Fibroblast of the aortic adventitia (primary cell): ENCODE measurements at places on chromosomes 2 and 18. TPM values are rescaled to one million over a fixed set of nuclear protein-coding genes. Genes with fewer than 3 reads are reported as not detected.

DNA sequence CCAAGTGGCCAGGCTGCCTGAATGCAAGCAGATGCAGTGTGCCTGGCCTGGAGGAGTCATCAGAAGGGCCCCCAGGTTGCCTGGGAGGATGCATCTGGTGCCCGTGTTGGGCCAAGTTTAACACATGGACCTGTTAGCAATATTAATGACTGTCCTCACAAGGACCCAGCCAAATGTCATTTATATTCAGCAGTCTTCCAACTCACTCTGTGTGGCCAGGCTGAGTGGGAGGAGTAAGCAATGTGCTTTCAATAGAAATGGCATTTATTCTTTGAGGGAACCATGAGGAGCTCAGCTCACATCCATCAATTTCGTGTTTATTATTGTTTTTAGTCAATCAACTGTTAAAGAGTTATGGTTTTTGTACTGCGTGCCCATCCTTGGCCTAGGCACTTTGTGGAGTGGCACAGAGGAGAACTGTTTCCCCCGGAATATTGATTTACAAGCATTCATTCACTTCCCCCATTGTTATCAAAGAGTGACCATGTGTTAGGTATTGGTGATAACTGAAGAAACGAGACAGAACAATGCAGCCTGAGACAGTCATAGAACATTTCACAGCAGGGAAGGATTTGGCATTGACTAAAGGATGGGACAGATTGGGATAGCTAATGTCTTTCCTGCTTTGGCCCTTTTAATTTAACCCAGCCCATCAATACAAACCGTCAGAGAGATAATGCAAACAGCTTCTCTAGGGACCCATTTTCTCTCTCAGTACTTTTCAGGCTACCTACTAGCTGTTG lies 725.2 kb downstream of the TSN start:
- no peak for DNase-seq

- DNase-seq, result no peak
Measured at GRCh38 chr2:230106771-230107170, 38.0 kb upstream of the SLC16A14 start.

SCN7A gene
- total RNA-seq, result under 0.01 and 4.7 TPM in 2 replicates

CFAP65 gene
- not detected in 2 replicates for total RNA-seq

EPAS1 gene
- total RNA-seq, result 41.5 and 45.6 TPM in 2 replicates

DNA sequence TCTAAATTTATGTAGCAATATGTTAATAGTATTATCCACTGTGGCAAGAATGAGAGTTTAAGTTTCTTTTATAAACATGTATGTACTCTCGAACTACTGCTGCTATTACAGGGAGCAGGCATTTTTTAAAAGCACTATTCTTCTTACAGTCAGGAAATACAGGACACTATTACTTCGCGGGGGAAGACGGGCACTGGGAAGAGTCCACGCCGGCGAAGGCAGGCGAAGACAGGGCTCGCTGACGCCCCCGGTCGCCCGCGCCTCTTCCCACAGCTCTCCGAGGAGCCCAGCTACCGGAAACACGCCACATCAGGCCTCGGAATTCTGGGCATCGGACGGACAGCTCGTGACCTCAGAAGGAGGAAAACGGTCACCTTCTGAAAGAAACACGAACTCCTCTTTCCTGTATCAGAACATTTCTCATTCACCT lies 90.2 kb downstream of the FAM161A start:
- DNase-seq, result peak; percentile 84

RTP5 gene
- not detected in 2 replicates for total RNA-seq

DNA sequence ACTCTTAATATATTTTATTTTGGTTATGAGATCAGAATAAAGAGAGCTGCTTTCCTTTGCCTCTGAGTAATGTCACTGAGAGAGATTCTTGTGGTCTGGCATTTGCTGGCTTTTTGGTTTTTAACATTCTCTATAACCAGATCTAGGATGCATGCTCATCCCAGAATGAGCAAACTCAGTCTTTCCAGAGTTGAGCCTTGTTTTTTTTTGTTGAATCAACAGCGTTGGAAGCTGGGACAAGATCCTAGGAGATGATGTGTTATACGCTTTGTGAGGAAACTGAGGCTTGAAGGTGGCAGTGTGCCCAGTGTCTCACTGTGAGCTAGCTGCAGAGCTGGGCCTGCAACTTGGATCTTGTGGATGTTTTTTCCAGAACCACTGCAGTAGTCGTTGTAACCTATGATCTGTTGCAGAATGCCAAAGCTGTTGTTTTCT lies 19.5 kb downstream of the MYO1B start:
- peak; percentile 88 for DNase-seq

DNA sequence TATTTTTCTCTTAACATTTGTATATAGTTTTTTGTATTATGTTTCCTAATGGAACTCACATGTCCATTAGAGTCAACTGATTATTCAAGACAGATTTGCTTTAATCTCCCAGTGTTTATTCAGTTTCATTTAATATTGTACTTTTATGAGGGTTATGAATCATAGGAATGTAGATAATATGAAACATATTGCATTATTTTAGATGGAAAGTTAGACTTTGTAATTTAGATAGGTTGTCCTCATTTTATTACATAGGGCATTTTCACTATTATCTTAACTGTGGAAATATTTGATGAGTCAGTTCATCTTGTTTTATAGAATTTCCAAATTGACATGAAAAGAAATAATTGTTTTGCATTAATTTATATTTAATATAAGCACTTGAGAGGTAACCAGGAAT lies 240.8 kb downstream of the PLCL1 start:
- peak; percentile 19 for DNase-seq

DNA sequence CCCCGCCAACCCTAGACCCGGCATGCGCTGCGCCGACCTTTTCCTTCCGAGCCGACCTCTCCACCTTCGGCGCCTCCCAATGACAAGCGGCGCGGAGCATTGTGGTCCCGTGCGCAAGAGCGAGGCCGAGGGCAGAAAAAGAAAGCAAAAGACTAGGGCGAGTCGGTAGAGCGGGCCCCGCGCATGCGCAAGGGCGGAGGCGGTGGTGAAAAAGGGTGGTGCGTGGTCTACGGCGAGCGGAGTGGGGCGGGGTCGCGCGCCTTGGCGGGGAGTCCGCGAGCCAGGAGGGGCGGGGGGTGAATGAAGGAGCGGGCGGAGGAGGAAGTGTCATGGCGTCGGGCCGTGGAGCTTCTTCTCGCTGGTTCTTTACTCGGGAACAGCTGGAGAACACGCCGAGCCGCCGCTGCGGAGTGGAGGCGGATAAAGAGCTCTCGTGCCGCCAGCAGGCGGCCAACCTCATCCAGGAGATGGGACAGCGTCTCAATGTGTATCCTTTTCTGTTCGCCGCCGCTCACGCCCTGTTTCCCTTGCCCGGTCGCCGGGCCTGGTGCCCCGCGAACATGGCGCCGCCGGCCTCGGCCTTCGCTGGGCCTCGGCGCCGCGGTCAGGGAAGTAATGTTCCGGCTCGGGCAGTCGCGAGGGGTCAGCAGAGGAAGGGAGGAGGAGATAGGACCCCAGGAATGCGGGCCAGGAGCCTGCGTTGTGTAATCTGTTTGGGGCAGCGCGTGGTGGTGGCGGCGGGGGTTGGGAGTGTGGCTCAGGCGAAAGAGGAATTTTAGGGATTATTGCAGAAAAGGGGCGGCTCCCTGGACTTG lies at the start of gene CCNT2:
TSS of gene CCNT2 (plus strand) at position 297 of the 815 bp plus-strand sequence. CDS start at position 330, 33 bp downstream.
- peak; percentile 99 for DNase-seq

COLEC11 gene
- 0.09 and 0.65 TPM in 2 replicates for total RNA-seq

MC2R gene
- total RNA-seq, result not detected in 2 replicates

DNA sequence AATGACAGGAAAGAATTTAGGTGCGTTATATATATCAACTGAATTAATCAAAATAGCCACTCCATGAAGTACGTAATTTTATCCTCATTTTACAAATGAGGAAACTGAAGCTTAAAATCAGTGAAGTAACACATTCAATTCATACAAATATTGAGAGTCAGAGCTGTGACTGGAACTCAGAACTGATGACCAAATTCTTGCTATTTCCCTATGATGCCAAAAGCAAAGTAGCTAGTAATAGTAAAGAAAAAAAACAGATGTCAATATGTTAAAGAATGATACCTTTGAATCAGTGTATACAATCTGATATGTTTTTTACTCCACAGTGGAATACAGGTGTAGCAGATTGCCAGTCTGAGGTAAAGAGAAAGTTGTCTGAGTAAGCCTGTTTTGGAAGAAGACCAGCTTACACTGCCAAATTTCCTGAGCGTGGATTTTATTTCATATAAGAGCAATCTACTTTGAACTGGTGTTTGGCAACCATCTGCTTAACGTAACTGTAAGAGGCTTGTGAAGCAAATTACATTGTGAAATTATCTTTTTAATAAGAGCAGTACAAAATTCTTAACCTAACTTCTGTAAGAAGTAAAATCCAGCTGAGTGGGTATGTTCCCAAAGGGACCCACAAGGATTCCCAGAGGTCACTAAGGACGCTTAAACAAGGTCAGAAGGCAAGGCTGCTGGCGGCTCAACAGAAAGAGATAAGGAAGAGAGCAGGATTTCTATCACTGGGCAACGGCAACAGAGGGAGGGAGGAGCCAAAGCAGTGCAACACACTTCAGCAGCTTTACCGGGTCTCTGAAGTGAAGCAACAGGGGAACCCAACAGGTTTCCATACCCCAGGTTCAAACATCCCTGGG lies 85.6 kb downstream of the IKZF2 start:
- peak; percentile 70 for DNase-seq

ARHGAP25 gene
- total RNA-seq, result 0.36 and 2.2 TPM in 2 replicates

LOXHD1 gene
- total RNA-seq, result not detected in 2 replicates

- DNase-seq, result no peak
Measured at GRCh38 chr2:62992561-62992960, 58.1 kb upstream of the OTX1 start.

GRCh38 chr2:196331143-196331542 lies 159.8 kb upstream of the STK17B start:
- DNase-seq, result peak; percentile 92

DNA sequence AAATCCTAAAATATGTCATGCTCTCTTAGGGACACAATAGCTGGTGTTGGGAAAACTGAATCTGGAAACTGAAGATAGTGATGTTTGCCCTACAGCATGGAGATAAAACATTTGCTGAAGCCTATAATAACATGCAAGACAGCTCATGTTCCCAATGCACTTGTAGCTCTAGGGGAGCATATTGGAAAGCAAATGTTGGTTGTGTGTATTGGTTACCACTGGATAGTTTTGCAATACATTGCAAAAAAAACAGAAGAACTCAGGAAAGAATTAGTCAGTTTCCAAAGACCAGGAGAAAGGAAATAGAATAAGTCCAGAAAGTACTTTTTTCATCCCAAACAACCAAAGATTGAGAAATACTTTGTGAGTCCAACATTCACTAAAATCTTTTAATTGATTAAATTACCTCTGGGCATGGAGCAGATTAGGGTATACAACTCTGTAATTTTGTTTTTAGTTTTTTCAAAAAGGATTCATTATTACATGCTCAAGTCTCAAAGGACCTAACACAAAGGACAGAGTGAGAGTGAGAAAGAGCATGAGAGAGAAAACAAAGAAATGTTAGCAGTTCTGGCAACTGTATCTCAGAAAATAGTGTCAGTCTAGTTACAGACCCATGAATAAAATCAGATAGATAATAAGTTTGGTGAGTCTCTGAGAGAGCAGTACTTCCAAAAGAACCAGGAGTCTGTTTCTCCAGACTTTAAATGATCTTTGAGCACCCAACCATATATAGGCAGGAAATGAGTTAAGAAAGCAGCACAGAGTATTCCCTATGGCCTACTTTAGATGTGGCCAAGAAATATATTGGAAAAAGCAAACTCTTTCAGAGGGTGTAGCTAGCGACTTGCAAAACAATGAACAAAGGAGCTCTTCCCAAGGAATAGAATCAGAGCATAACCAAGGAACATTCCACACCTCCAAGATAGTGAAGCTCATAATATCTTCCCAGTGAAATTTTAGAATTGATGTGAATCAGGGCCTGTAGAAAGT lies 36.6 kb upstream of the COL3A1 start:
- peak; percentile 89 for DNase-seq

- peak; percentile 81 for DNase-seq
Measured at GRCh38 chr2:75587954-75588587, 27.3 kb upstream of the EVA1A start.

GRCh38 chr2:157684940-157685466 lies 56.3 kb upstream of the ACVR1C start:
- no peak for DNase-seq

PLGLB2 gene
- 2.3 TPM in 1 of 2 replicates, not detected in the other for total RNA-seq

GRCh38 chr18:48622911-48623431 lies 84.1 kb downstream of the CTIF start:
- peak; percentile 36 for DNase-seq

DLGAP1 gene
- total RNA-seq, result 0.90 and 1.4 TPM in 2 replicates

GPAT2 gene
- 10.2 TPM in 1 of 2 replicates, not detected in the other for total RNA-seq

DNA sequence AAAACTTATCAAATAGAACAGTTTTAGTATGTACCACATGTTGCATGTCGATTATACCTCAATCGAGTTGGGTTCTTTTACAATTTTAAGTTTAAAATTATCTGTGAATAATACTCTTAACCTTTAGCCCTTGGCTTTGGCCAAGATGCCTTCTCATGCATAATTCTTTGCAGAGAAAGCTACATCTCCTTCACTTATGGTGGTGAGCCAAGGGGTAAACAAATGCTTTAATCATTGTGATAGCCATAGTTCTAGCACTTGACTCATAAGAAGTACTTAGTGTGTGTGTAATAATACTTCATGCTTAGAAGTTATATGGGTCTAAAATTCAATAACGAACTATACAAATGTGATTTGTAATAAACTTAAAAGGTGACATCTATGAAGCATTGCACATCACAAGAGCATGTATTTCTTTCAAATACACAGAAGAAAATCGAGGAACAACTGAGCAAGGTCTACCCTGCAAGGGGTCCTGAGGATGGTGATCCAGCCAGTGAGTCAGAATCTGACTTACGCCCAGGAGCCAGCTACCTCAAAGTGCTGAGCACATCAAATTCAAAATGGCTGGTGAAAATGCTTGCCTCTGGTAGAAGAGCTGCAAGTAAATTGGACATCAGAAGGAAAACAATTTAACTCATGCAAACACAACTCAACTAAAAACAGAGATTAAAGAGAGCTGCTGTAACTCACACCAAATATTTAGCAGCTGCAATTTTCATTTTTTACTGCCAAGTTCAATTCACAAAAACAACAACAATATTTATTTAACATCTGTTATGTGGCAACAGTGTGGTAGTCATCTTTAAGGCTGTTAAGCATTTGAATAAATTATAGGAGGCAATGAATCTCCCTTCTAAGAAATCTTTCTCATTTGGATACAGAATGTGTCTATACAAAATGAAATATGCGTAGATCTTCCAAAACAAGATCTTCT lies 23.8 kb upstream of the TTC39C start:
- DNase-seq, result peak; percentile 52

FEV gene
- not detected in 2 replicates for total RNA-seq

PAIP2B gene
- 0.27 and 1.6 TPM in 2 replicates for total RNA-seq

DNA sequence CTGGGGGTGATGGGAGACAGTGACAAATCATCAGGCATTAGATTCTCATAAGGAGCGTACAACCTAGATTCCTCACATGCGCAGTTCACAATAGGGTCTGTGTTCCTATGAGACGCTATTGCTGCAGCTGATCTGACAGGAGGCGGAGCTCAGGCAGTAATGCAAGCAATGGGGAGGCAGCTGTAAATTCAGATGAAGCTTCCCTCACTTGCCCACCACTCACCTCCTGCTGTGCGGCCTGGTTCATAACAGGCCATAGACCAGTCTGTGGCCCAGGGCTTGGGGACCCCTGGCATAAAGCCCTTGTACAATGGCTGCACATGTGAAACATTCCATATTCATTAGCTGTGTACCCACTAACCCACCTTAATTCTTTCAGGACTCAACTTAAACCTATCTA lies 18.0 kb downstream of the NMUR1 start:
- no peak for DNase-seq

GRCh38 chr2:66696374-66696773 lies 261.4 kb downstream of the MEIS1 start:
- DNase-seq, result peak; percentile 56

GRCh38 chr2:199922856-199923255 lies 11.8 kb downstream of the C2orf69 start:
- peak; percentile 13 for DNase-seq

ALLC gene
- not detected in 2 replicates for total RNA-seq
